H1 (cell line): ENCODE measurements at places on chromosomes 12 and 14. TPM values are rescaled to one million over a fixed set of nuclear protein-coding genes. Genes with fewer than 3 reads are reported as not detected.

DNA sequence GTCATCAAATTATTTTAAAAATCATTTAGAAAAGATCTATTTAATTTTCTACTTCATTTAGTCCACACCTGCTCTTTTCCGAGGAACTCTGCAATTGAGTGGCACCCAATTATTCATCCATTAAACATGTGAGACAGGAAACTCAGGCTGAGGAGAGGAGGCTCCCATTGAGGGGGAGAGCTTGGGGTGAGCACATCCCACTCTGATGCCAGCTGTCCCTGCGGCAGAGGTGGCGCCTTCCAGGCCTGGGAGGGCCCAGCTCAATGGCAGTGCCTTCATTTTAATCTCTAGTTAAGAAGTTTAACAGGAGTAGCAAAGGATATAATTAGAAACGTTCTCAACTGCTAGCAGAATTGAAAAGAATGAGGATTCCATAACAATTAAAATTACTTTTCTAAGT lies 92.0 kb downstream of the ITPR2 start:
- no peak overlapping the region for H3K27ac ChIP-seq
- H3K4me3 ChIP-seq: no peak overlapping the region
- no peaks in the 10 kb centered on the region for H3K27me3 ChIP-seq
- H3K36me3 ChIP-seq: no peaks in the 10 kb centered on the region
- no peaks in the 10 kb centered on the region for H3K4me1 ChIP-seq

DNA sequence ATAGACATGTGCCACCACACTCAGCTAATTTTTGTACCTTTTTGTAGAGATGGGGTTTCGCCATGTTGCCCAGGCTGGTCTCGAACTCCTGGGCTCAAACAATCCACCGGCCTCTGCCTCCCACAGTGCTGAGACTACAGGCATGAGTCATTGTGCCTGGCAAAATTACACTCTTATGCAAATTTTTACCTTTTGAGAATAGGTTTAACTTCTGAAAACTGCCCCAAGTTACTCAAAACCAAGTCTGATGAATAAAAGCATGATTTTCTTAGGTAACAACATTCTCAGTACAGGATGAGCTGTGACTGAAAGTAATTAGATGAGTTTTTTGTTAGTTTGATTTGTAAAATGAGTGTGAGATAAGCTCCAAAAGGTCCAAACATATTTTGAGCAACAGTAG lies 166.0 kb downstream of the RPS29 start:
- no peak overlapping the region for H3K27ac ChIP-seq
- H3K27me3 ChIP-seq: no peaks in the 10 kb centered on the region
- H3K4me1 ChIP-seq: peaks cover 6% of the 10 kb centered on the region

GRCh38 chr14:70073924-70074566 lies 114.7 kb downstream of the SLC8A3 start:
- no peak overlapping the region for H3K27ac ChIP-seq
- no peaks in the 10 kb centered on the region; the same call in 1 of the 2 replicates for H3K4me1 ChIP-seq
- H3K27me3 ChIP-seq: no peaks in the 10 kb centered on the region

GRCh38 chr12:5982106-5982505 lies 37.0 kb upstream of the ANO2 start:
- H3K27me3 ChIP-seq: no peaks in the 10 kb centered on the region
- no peaks in the 10 kb centered on the region for H3K36me3 ChIP-seq
- H3K4me3 ChIP-seq: no peak overlapping the region
- no peak for DNase-seq
- no peak overlapping the region for H3K27ac ChIP-seq

DNA sequence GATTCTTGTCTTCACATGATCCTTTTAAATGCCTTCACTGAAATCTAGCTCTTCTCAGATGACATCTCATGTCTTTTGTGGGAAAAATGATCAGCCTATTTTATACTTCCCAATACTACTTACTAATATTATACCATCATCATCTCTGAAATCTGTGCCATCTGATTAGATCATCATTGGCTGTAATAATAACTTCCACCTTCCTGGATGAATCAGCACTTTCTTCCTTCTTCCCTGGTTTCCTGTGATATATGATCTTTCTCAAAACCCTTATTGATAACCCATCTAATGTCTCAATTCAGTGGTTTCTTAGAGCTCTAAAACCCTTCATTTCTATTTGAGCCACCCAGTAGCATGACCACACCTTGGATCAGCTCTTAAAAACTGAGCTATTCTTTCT lies 30.9 kb downstream of the GPR137C start:
- H3K4me1 ChIP-seq: no peaks in the 10 kb centered on the region
- DNase-seq: no peak
- H3K4me3 ChIP-seq: no peak overlapping the region
- no peaks in the 10 kb centered on the region for H3K27me3 ChIP-seq
- H3K36me3 ChIP-seq: no peaks in the 10 kb centered on the region

DNA sequence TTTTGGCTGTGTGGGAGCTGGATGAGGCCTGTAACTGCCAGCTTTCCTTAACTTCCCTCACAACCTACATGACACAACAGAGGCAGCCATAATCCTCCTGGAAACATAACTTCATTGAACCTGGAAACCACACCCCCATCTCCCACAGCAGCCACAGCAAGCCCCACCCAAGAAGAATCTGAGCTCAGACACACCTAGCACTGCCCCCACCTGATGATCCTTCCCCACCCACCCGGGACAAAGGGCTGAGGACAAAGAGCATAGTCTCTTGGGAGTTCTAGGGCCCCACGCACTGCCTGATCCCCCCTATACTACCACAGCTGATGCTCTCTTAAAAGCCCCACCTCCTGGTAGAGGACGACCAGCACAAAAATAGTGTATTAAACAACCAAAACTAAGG lies 29.6 kb upstream of the TSPAN8 start:
- H3K36me3 ChIP-seq: no peaks in the 10 kb centered on the region
- H3K4me1 ChIP-seq: no peaks in the 10 kb centered on the region
- no peak overlapping the region for H3K27ac ChIP-seq
- H3K4me3 ChIP-seq: no peak overlapping the region
- DNase-seq: no peak

DNA sequence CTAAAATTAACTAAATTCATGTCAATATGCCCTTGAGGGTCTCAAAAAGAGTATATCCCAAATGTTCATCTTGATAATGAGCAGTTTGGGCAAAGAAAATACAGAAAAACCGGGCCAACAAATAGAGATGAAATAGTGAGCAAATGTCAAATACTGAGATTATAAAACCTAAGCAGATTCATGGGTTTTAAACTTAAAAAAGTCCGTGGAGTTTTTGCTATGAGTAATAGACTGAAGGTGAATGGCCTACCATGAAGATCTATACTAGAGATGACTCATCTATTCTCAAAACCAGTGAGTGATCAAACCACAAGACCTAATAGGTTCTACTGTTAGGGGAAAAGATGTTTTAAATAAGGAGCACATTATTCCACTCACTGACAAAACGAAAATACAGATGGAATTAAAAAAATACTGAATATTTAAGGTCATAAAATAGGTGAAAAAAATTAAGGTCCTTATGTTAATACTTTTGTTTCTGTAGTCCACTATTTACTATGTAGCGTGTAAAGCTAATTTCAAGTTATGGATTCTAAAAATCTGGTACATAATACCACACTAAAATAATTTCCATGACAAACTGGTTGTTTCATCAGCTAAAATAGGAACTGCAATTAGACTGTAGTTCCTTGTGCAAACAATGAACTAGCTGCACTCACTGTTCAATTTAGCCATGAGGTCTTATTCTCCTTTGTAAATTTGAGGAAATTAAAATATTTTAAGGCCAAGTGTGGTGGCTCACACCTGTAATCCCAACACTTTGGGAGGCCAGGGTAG lies 5.0 kb downstream of the HNRNPC start:
- H3K36me3 ChIP-seq: peaks cover 46% of the 10 kb centered on the region
- H3K27me3 ChIP-seq: no peaks in the 10 kb centered on the region
- no peak for DNase-seq

GRCh38 chr12:90120627-90121026 lies 412.0 kb upstream of the ATP2B1 start:
- H3K27ac ChIP-seq: no peak overlapping the region
- H3K36me3 ChIP-seq: no peaks in the 10 kb centered on the region
- H3K27me3 ChIP-seq: no peaks in the 10 kb centered on the region
- H3K4me3 ChIP-seq: no peak overlapping the region

GRCh38 chr14:20415782-20416206 lies 2.5 kb upstream of the TEP1 start:
- DNase-seq: no peak
- no peak overlapping the region for H3K27ac ChIP-seq
- no peak overlapping the region for H3K4me3 ChIP-seq
- H3K27me3 ChIP-seq: no peaks in the 10 kb centered on the region

DNA sequence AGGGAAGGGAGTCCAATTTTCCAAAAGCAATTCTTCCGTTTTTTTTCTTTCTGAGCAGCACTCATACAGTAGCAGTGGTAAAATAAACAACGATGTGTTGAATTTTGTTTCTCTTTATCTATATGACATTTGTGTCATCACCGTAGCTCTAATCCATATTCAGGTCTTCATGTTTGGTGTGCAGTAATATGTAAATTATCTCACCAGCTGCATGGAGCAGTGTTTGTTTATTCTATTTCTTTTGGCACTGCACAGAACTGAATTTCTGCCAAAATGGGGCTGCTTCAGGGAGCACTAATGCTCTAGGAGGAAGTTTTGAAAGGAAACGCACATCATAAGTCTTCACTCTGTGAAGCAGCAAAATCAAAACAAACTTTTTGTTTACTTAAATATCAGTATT lies 130.0 kb upstream of the NPAS3 start:
- H3K27me3 ChIP-seq: no peaks in the 10 kb centered on the region
- DNase-seq: no peak
- H3K4me3 ChIP-seq: no peak overlapping the region
- H3K36me3 ChIP-seq: no peaks in the 10 kb centered on the region

DNA sequence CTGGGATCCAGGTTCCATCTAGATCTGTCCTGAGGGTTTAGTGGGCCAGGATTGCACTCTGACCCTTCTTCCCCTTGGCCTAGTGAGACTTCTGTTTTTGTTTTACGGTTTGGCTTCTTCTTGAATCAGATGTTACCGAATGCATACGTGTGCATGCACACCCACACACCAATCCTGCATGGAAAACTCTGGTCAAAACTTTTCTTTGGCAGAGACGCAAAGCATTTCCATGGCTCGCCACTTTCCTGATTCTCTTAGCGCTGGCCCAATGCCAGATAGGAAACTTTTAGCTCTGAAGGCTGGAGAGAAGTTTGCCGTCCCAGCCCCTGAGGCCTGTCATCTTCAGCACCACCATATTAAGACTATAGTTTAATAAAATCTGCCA lies 67.4 kb upstream of the ACTN1 start:
- no peaks in the 10 kb centered on the region for H3K27me3 ChIP-seq
- H3K4me1 ChIP-seq: peaks cover 13% of the 10 kb centered on the region
- no peak overlapping the region for H3K27ac ChIP-seq
- no peak overlapping the region for H3K4me3 ChIP-seq

The SOX5 gene
- total RNA-seq: 1.1 and 2.6 TPM in 2 replicates

The SAMD4A gene
- 11.5 and 12.3 TPM in 2 replicates for total RNA-seq

The PWP1 gene
- total RNA-seq: 57.8 and 60.2 TPM in 2 replicates
